Activated CD8-positive, alpha-beta memory T cell treated with anti-CD3 and anti-CD28 coated beads, Interleukin-2, amount 10 ng/mL, durations not matched to agents 7 days and 5 days (primary cell): ENCODE measurements at places on chromosomes 11 and 22. TPM values are rescaled to one million over a fixed set of nuclear protein-coding genes. Genes with fewer than 3 reads are reported as not detected.

GRCh38 chr11:66546368-66546965, at the start of gene ACTN3:
Gene ACTN3 (plus strand): TSS chr11:66546903. CDS start chr11:66546938, 35 bp downstream.
- H3K4me3 ChIP-seq = peak within 1 kb of the TSS; percentile 86
- peak within 1 kb of the TSS; percentile 71 for H3K27ac ChIP-seq
- peaks cover 11% of the 10 kb centered on the region for H3K27me3 ChIP-seq
- H3K36me3 ChIP-seq = peaks cover 5% of the 10 kb centered on the region
- peaks cover 30% of the 10 kb centered on the region for H3K4me1 ChIP-seq

GRCh38 chr11:128939591-128939990, 3.1 kb downstream of the TP53AIP1 start:
- DNase-seq = no peak
- peaks cover 8% of the 10 kb centered on the region for H3K27me3 ChIP-seq
- no peak overlapping the region for H3K27ac ChIP-seq
- no peaks in the 10 kb centered on the region for H3K4me1 ChIP-seq

DNA sequence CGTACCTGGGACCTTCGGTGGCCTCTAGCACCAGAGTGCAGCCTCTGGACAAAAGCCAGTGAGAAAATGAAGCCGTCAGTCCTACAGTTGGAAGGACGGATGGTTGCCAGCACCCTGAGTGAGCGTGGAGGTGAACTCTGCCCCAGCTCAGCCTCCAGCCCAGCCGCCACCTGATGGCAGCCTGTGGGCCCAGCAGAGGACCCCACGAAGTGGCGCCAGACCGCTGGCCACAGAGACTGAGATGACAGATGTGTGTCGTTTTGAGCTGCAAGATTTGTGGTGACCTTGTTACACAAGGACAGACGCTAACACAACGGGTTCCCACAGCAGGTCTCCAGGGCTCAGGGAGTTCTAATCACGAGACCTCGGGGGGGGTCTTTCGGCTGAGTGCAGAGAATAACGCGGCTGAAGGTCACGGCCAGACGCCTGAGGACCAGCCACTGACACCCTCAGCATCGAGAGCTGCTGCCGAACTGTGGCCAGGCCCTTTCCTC, 75.0 kb downstream of the BRD1 start:
- H3K4me3 ChIP-seq = no peak overlapping the region
- H3K27ac ChIP-seq = no peak overlapping the region
- H3K27me3 ChIP-seq = peaks cover 6% of the 10 kb centered on the region
- peak; percentile 36 for DNase-seq
- H3K4me1 ChIP-seq = no peaks in the 10 kb centered on the region
- H3K36me3 ChIP-seq = no peaks in the 10 kb centered on the region

- H3K27ac ChIP-seq = no peak overlapping the region
- H3K4me3 ChIP-seq = no peak overlapping the region
- H3K36me3 ChIP-seq = no peaks in the 10 kb centered on the region
- peaks cover 7% of the 10 kb centered on the region for H3K27me3 ChIP-seq
- no peaks in the 10 kb centered on the region for H3K4me1 ChIP-seq
Observed at GRCh38 chr11:66918741-66919140, 39.4 kb downstream of the PC start.

The C11orf52 gene
- total RNA-seq = not detected

The SMTNL1 gene
- not detected for total RNA-seq
